ENCODE measurements at places on chromosomes 12 and 14. TPM values are rescaled to one million over a fixed set of nuclear protein-coding genes. Genes with fewer than 3 reads are reported as not detected.

The MAGOHB gene
- total RNA-seq = 36.8 TPM

The KRT74 gene
- not detected for total RNA-seq

The CMA1 gene
- not detected for total RNA-seq

The ACVRL1 gene
- total RNA-seq = not detected

DNA sequence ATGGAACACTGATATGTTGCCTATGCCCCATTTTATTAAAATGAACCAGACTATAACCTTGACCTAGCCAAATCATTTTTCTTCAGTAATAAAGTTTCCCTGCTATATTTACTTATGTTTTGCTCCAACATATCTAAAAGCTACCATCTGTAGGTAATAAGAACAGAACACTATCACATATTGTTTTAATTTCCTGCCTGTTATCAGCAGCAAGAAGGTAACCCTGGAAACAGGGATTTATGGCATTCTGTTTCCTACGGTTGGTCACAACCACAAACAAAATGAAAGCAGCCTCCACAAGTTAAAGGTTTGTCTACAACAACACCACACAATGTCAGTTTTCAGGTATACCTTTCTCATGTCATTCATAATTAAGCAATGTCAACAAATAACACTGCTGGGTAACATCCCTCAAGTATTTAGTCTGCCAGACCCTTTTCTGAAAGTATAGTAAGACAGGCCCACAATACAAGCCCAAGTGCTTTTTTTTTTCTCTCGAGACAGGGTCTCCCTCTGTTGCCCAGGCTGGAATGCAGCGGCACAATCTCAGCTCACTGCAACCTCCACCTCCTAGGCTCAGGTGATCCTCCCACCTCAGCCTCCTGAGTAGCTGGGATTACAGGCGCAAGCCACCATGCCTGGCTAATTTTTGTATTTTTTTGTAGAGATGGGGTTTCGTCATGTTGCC is 25.5 kb downstream of the GCH1 start:
- no peak overlapping the region for H3K27ac ChIP-seq
- no peak overlapping the region for H3K4me3 ChIP-seq
- no peaks in the 10 kb centered on the region for H3K36me3 ChIP-seq
- peaks cover 11% of the 10 kb centered on the region for H3K4me1 ChIP-seq
- H3K27me3 ChIP-seq = no peaks in the 10 kb centered on the region

DNA sequence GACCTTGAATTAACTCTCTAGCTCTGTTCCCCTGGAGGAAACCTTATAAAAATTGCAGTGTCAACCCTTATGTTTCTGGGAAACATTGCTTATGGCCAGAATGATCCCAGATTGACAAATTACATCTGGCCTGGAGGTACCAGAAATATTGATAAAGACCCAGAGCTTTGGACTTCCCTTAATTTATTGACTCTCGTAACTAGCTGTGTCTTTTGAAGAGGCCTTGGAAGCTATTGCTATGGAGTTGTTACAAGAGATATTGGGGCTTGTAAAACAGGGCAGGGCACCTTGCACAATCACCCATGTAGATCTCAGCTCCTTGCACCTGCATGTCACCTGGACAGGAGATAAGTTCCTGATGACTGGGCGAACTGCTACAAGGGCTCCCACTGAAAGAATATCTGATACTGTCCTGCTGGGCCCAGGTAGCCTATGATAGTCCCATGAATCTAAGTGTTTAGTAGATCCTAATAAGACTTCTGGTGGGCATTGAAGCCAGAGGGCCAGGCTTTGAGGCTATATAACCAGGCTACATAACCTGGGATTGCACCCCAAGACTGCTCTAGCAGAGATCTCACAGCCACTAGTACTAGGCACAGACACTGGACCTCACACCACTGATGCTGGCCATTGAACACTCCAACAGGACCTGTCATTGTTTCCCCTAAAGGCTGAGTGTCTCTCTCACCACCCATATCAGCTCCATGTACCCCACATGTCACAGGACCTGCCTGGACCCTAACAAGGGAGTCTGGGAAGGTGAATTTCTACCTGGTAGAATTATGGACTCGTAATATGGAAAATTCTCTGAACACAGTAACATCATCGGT is 135.7 kb upstream of the PWP1 start:
- H3K4me1 ChIP-seq = no peaks in the 10 kb centered on the region
- no peaks in the 10 kb centered on the region for H3K36me3 ChIP-seq
- no peak overlapping the region for H3K27ac ChIP-seq
- DNase-seq = no peak

GRCh38 chr14:38723277-38723676 is 379.8 kb downstream of the SEC23A start:
- H3K27ac ChIP-seq = no peak overlapping the region
- H3K4me3 ChIP-seq = no peak overlapping the region
- no peak for DNase-seq

DNA sequence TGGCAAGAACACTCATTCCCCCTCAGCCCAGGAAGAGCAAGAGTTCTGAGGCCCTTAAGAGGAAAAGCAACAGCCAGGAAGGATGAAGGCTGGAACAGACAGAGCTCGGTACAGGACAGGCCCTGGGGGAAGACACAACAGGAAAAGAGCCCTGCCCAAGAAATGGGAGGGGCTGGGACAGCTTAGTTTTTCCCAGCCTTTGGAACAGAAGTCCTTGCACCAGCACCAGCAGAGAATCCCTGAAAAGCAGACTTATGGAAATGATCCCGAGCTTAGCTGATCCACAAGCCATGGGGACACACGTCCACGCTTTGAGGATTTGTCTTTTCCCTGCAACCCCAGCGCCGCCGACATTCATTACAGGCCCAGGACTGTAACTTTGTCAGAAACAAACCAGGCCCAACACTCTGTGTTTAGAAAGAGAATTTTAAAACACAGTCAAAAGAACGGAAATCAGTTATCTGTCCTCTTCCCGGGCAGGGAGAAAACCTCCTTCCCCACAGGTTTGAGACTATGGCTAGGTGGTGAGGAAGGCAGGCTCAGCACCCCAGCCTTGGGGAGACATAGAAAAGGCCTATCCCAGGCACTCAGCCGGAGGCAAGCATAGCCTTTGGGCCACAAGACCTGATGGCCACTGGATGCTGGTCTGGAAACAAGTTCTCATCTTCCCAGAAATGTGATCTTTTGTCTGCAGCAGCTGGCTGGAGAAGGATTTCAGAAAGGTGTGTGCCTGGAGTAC is 4.0 kb upstream of the AVIL start:
- H3K36me3 ChIP-seq = peaks cover 86% of the 10 kb centered on the region
- H3K4me3 ChIP-seq = no peak overlapping the region
- no peaks in the 10 kb centered on the region for H3K27me3 ChIP-seq
- no peaks in the 10 kb centered on the region for H3K4me1 ChIP-seq
- DNase-seq = no peak

DNA sequence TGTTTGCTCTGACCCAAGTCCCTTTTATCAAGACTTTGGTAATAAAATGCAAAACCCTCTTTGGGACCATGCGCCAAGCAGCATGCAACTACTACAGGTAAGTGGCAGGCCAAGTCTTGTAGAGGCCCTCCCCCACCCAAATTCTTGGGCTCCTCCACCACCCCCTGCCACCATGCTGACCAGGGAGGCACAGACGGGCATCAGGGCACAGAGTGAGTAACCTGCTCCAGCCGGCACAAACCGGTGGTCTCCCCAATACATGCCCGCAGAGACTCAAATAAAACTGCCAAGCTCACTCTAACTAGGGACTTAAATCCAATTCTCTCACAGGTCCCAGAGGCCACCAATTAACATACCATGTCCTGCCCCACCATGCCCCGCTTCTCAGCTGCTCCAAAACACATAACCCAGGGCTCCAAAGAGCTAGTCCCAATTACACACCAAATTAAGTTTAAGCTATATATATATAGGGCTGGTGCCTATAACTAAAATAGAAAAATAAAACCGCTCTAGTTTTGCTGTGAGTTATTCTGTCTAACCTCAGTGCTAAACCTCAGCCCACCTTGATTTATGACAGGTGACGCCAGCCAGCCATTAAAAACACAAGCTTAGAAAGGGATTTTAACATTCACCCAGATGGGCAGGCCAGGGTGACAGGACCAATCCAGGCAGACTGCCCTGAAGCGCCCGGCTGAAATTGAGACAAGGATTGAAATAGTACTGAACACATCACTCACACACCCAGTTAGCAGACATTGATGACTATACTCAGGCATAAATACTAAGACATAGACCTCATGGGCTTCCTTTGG is 81.0 kb downstream of the CLMN start:
- peaks cover 4% of the 10 kb centered on the region for H3K4me1 ChIP-seq
- no peak overlapping the region for H3K27ac ChIP-seq
- H3K4me3 ChIP-seq = no peak overlapping the region
- no peaks in the 10 kb centered on the region for H3K27me3 ChIP-seq
- peaks cover 10% of the 10 kb centered on the region for H3K36me3 ChIP-seq

GRCh38 chr12:22377731-22378496 is 43.4 kb upstream of the ST8SIA1 start:
- H3K27ac ChIP-seq = no peak overlapping the region
- H3K4me1 ChIP-seq = peaks cover 5% of the 10 kb centered on the region
- no peaks in the 10 kb centered on the region for H3K36me3 ChIP-seq
- H3K4me3 ChIP-seq = no peak overlapping the region
- no peaks in the 10 kb centered on the region for H3K27me3 ChIP-seq
- no peak for DNase-seq

DNA sequence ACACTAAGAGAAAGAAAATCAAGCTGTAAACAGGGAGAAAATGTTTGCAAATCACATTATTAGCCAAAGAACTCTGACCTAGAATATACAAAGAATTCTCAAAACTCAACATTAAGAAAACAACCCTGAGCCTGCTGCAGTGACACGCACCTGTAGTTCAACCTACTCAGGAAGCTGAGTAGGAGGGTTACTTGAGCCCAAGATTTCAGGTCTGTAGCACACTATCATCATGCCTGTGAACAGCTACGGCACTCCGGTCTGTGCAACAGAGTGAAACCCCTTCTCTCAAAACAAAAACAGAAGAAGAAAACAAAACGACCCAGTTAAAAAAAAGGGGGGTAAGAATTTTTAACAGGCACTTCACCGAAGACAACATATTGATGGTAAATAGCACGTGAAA is 20.8 kb downstream of the SAV1 start:
- H3K4me3 ChIP-seq = no peak overlapping the region
- peaks cover 5% of the 10 kb centered on the region for H3K4me1 ChIP-seq
- no peaks in the 10 kb centered on the region for H3K27me3 ChIP-seq
- H3K27ac ChIP-seq = no peak overlapping the region
- no peak for DNase-seq

- H3K27me3 ChIP-seq = no peaks in the 10 kb centered on the region
- H3K4me1 ChIP-seq = peaks cover 20% of the 10 kb centered on the region
These were observed 95.3 kb upstream of the MED13L start for GRCh38 chr12:116372815-116373214.
